ENCODE measurements at places on chromosomes 12 and 14.

DNA sequence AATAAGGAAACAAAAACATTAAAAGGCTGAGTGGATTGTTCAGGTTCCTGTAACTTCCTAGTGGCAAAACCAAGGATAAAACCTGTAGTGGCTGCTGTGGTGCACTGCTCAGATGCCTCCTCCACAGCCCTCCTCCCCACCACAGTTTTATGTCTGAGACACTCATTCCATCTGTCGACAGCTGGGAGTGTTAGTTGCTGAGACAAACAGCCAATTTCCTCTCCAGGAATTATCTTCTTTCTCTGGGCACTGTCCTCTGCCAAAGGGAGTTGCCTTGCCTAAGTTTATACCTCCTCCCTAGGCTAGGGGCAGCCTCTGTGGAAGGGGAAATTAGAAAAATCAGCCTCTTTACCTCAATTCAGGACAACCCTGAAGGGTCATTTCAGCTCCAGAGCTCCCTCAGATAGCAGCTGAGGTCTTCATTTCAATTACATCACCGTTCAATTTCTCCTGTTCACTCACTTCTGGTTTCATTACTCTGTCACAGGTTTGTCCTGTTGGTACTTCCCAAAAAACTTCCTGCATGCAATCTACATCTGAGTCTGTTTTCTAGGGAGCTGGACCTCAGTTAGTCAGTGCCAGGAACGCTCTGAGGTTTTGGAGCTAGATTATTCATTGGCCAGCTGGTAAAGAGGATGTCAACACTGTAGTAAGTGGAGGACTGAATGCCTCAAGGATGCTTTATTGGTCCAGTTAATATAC lies 74.9 kb upstream of the ATP2B1 start:
- no peak for DNase-seq

- no peak for DNase-seq
Measured at GRCh38 chr14:50839048-50839447, 8.1 kb upstream of the NIN start.

GRCh38 chr12:52769354-52769753 lies 7.8 kb downstream of the KRT76 start:
- no peak for DNase-seq

DNA sequence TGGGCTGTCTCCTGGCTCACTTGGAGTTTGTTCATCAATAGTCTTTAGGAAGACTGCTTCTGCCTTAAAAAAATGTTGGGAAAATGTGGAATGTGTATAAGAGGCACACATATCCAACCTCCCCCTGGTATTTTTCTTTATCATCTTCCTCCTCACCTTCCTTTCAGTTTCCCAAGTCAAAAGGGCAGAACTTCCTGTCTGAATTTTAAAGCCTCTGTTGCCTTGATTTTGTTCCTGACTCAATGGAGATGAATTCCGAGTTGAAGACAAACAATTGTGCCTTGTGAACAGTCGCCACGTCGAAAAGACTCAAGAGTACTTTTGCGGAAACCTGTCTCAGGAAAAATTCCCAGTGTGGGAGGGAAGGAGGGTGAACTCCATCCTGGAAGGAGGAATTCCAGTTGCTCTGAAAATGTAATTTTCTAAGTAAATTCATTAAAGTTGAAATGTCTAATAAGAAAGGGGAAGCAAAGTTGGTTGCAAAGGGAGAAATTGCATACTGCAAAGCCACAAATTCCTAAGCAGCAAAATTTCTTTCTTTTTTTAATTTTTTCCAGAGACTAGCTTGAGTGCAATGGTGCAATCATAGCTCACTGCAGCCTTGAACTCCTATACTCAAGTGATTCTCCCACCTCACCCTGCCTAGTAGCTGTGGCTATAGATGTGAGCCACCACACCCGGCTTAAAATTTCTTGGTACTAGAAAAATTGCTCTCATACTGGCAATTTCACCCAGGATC lies 50.2 kb upstream of the ELK3 start:
- no peak for DNase-seq

Data from activated CD8-positive, alpha-beta memory T cell treated with anti-CD3 and anti-CD28 coated beads for 48 hours (primary cell).